ENCODE measurements at places on chromosomes 1 and 21.

DNA sequence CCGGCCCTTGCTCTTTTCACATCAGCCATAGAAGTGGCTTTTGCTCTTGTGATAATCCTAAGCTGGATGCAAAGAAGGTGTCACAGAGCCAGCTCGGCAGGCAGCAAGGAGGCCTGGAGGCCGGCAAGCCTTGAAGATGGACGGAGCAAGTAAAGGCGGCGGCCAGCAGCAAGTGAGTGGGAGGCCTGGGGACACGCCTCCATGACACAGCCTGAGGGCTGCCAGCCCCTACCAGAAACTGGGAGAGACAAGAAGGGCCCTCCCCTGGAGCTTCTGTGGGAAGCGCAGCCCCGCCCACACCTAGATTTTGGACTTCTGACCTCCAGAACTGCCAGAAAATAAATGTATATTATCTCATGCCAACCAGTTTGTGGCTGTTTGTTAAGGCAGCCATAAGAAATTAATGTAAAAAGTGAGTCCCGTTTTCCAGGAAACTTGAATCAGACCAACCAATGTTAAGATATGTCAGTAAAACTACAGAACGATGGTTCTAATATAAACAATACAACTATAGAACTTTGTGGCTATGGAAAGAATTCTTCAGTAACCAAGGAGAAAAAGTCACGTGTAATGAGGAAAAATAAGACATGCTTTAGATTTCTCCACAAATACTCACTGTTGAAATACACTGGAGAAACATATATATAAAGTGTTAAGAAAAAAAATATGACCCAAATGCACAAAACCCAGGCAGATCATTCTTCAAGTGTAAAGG is 49.9 kb downstream of the BACE2 start:
- DNase-seq, result no peak

DNA sequence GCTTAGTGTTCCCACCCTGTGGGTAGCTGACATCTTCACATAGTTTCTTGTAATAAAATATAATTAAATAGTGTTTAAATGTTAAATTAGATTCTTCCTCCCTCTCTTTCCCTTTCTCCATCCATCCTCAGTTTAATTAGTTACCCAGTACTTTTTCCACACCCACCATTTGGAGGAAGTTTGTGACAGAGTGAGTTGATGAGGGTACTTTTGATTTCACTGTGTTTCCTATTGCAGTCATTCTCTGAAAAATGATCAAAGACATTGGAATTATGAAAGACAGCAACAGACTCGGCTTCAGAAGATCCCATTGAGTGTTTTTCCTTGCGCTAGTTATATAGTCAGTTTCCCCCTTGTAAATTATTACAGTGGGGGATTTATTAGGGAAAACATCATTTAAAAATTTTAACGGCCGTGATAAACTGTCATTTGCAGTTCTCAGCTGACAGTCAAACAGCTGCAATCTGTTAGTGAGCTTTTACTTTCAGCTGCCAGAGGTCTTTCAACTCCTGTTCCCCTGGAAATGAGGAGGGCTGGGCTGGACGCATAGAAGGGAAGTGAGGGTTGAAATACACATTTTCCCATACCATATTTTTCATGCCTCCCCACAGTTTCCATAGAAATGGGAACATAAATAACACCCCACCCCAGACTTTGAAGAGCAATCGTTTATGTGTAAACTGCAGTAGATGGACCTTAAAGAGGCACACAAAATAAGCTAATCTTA is 61.3 kb upstream of the CACYBP start:
- DNase-seq, result no peak

GRCh38 chr1:1122981-1123480 is 7.1 kb upstream of the C1orf159 start:
- DNase-seq, result no peak

DNA sequence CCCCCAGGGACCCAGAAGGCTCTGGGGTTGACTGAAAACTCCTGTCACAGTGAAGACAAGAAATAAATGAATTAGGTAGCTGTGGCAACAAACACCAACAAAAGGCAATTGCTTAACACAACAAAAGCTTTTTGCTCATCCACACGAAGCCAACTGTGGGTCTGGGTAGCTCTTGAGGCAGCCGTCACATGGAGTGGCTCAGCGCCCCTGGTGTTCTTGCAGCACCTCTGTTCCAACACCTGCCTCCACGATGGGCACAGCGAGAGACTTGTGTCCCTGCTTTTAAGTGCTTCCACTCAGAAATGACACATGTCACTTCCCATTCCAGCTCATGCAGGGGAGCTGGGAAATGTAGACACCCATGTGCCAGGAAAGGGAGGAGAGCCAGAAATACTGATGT is 364.5 kb upstream of the DUSP10 start:
- peak; percentile 43 for DNase-seq
